ENCODE measurements at places on chromosomes 4 and X.

GRCh38 chr4:40744218-40744617 is 5.5 kb upstream of the NSUN7 start:
- no peak for DNase-seq

DNA sequence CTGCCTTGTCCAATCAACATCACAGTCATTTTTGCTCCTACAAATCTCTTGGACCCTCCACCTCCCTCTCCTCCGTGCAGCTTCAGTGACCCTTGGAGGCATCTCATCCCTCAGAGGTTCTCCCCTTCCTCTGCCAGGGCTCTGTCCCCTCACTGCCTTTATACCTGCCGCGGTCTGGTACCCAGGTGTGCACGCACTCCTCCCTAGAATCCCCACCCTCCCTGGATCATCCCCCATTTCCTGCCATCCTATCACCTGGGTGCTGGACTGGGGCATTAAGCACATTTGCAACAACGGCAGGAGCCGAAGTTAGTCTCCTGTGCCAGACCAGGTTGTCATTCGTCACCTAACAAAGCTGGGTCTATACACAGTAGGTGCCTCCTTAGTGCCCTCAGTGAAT is 10.1 kb downstream of the TMEM271 start:
- DNase-seq = no peak

- DNase-seq = no peak
Observed at GRCh38 chr4:14607578-14607977, 394.7 kb upstream of the CPEB2 start.

DNA sequence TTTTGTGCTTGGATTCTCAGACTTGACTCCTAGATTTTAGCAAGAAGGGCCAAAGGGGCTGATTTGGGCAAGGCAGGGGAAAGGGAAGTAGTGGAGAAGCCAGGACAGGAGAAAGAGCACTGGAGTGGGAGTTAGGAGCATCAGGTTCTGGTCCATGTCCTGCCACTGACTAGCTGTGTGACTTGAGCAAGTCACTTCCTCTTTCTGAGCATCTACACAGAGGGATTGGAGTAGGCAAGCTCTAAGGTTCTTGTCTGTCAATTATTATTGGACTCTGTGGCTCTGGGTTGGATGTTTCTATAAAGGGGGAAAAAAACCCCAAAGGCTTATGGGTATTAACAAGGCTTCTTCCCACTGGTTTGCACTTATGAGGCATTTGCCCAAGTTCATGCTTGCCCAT is 24.4 kb downstream of the PLAC1 start:
- no peak for DNase-seq

- DNase-seq = no peak
Observed at GRCh38 chr4:121952290-121952689, 430 bp upstream of the TRPC3 start.

DNA sequence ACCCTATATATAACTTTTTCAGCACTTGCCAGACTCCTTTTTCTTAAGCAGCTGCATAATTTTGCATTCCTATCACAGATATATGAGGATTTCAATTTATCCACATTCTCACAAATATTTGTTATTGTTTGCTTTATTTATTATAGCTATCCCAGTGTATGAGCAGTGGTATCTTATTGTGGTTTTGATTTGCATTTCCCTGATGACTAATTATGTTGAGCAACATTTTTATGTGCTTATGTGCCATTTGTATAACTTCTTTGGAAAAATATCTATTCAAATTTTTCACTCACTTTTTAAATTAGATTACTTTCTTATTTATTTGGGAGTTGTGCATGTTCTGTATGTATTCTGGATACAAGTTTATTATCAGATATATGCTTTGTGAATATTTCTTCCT is 361.9 kb downstream of the KCTD8 start:
- no peak for DNase-seq

GRCh38 chr4:8539661-8540060 is 40.5 kb upstream of the GPR78 start:
- DNase-seq = no peak

DNA sequence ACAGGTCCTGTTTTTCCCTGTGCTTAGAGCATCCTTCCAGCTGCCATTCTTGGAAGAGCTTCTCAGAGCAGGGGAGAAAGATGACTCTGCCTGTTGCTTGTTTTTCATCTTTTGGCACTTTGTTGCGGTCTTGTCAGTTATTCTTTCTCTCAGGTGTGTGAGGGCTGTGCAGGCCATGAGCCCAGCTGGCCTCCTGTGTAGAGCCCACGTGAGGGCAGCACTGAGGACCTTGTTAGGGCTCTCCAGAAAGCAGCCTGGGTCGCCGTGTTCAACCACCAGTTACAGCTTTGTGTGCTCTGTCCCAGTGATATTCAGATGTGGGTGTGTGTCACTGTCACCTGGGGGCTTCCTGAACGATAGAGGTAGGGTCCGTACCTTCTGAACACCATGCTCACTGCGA is 52.8 kb downstream of the NOP14 start:
- DNase-seq = no peak

DNA sequence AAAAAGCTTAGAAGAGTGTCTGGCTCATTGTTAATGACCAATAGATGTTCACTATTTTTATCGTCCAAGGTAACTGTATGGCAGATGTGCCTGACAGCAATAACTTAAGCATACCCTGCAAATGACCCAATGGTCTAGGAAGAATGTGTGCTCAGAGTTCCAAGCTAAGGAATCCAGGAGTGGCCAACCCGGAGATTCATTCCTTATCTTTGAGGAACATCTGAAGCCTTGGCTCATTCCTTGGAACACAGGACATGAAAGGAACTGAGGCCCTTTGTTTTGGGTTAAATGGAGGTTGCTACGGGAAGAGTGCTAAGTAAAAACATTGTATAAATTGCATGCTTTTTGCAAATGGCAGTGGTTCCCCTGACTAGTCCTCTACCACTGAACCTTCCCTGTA is 38.9 kb upstream of the EFNB1 start:
- DNase-seq = no peak

DNA sequence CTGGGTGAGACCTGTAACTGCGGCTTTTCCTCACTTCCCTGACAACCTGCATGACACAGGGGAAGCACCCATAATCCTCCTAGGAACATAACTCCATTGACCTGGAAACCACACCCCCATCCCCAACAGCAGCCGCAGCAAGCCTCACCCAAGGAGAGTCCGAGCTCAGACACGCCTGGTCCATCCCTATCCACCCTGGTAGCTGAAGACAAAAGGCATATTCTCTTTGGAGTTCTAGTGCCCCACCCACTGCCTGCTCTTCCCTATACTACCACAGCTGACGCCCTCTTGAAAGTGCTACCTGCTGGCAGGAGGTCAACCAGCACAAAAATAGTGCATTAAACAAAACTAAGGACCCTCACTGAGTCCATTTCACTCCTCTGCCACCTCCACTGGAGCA is 1080.9 kb upstream of the IGFBP7 start:
- no peak for DNase-seq

GRCh38 chrX:125101971-125102755 is 217.5 kb upstream of the TEX13C start:
- no peak for DNase-seq

GRCh38 chr4:94408549-94409374 is 43.0 kb upstream of the PDLIM5 start:
- no peak for DNase-seq

DNA sequence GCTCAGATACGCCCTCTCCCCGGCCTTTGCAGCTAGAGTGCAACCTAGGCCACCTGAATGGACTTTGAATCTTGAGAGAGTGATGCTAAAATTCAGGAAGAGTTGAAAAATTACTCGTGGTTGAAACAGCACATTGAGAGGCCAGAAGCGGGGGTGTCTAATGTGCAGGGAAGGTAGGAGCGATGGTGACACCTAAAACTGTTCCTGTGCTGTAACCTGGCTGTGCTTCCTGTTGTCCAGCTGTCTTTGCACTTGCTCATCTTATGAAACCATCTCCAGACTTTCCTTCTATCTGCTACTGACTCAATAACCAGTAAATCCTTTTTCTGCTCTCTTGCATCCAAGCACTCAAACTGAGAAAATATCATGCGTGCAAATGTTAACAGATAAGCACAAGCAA is 106.4 kb upstream of the RPS6KA3 start:
- DNase-seq = no peak

DNA sequence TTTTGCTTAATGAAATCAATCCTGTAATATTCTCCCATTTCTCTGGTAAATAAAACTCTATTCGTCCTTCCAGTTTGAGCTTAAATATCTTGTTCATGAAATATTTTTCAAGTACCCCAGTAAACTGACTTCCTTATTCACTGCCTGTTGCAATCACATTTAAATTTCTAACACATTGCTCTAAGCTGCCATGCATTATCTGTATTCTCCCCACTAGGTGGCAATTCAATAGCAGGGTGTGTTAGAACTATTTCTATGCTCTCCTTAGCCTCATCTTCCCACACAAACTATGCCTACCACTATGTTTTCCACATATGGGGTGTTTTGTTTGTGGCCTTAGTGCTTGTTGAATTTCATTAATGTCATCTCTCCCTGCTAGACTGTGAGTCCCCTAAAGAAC is 377.1 kb upstream of the HS3ST1 start:
- no peak for DNase-seq

- no peak for DNase-seq
Observed at GRCh38 chrX:42459735-42460134, 318.2 kb downstream of the PPP1R2C start.

DNA sequence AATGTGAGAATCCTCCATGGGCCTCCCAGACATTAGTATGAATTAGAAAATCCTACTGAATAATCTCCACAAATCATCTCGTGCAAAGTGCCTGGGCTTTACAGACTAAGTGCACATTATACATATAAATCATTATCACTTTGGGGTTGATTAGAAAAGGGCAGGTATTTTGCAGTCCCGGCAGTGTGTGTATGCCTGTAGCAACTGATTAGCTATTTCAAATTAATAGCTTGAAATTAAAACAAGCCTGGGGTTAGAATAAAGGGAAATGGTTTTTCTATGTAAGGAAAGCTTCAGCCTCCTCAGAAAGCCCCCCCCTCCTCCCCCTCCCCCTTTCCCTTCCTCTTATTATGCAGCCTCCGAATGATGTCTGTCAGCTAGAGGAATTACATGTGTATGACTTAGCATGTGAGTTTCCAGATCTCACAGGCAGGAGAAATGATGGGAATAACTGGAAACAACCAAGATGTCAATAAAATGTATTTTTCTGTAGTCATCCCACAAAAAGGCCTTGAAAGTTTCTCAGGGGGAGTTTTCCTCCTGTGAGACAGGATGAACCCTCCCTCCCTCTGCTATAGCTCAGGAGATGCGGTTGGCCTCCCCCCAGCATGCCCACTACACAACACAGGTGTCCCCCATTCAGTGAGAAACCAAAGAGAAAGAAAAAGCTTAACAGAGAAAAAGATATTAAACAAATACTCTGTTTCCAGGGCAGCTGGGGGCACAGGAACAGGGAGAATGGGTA is 41.2 kb upstream of the RASGEF1B start:
- no peak for DNase-seq

- DNase-seq = no peak
Observed at GRCh38 chr4:36322921-36323354, 41.5 kb downstream of the DTHD1 start.

GRCh38 chr4:163810755-163811154 is 316.3 kb downstream of the TMA16 start:
- DNase-seq = no peak

GRCh38 chr4:106454581-106454980 is 86.0 kb upstream of the GIMD1 start:
- no peak for DNase-seq

DNA sequence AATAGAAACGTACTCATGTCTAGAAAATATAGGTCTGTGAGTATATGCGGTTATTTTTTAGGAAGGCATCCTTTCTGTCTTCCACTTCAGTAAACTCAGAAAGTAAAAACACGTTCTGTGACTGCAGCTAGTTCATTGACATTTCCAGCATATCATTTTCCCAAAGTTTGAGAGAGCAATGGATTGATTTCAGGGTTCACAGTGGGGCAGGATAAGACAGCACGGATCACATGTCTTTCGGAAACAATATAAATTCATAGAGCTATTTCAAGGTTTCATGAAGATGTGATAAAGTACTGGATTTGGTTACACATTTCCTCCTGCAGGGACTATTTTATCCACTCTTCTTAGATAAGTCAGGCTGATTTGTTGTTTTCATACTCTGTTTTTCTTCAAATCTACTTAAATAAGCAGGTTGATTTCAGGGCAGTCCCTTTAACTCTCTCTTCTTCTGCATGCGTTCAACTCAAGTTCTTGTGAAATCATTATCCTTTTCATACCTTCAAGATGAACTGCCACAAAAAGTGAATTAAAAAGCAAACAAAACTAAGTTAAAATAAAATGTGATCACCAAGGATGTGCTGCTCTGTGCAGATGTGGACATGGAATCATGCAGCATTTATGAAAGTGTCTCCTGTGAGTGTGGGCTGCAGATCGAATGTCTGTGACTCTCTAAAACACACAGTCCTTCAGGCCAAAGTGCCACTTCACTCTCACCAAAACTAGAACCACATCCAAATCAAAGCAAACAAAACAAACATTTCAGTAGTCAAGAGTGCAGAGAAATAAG is 187.7 kb downstream of the UNC5C start:
- no peak for DNase-seq

GRCh38 chrX:39730662-39731329 is 367.0 kb downstream of the BCOR start:
- peak; percentile 69 for DNase-seq

GRCh38 chr4:70759627-70760026 is 37.9 kb downstream of the RUFY3 start:
- DNase-seq = no peak

DNA sequence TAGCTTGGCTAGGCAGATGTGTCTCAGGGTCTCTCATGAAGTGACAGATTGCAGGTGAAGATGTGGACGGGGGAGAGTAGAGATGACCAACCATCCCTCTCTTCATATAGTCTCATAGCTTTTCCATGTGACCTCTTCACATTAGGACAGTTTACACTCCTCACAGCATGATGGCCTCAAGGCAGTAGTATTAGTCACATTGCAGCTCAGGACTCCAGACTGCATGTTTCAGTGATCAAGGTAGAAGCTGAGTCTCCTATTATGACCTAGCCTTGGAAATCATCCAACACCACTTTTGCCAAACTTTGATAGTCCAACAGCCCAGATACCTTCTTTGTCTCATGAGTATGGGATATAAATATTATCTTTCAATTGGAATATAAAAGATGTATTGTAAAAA is 147.7 kb downstream of the GASK1B start:
- DNase-seq = no peak

DNA sequence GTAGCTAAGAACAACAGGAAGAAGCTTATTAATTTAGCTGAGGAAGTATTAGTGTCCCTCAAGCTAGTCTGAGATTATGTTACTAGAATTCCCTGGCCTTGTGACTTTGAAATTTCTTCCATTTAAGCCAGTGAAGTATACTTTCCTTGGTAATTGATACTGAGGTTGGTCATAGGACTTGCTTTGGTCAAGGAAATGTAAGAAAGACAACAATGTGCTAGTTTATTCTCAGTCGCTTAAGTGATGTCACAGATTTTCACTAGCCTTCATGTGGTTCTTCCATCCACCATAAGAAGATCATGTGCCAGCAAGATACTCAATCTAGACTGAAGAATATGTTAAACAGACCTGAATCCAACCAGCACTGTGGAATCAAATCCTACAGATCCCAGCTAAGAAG is 1140.1 kb downstream of the TECRL start:
- DNase-seq = no peak

DNA sequence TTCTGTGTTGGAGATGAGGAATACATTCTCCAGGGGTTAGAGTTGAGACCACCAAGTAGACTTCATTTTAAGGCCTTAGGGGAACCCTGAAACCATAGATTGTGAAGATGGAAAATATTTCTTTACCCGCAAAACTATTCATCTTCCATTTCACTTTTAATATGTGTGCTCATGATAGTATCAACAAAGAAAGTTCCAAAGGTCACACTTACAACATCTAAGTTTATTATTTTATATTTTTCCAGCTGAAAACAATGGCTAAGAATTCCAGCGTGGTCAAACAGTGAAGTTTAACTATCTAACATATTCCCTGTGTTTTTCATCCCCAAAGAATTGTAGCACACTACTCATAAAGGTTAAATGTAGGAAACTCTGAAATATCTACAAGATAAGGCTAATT is 214.5 kb upstream of the GIMD1 start:
- DNase-seq = no peak
